ENCODE measurements at places on chromosomes 6 and 20.

DNA sequence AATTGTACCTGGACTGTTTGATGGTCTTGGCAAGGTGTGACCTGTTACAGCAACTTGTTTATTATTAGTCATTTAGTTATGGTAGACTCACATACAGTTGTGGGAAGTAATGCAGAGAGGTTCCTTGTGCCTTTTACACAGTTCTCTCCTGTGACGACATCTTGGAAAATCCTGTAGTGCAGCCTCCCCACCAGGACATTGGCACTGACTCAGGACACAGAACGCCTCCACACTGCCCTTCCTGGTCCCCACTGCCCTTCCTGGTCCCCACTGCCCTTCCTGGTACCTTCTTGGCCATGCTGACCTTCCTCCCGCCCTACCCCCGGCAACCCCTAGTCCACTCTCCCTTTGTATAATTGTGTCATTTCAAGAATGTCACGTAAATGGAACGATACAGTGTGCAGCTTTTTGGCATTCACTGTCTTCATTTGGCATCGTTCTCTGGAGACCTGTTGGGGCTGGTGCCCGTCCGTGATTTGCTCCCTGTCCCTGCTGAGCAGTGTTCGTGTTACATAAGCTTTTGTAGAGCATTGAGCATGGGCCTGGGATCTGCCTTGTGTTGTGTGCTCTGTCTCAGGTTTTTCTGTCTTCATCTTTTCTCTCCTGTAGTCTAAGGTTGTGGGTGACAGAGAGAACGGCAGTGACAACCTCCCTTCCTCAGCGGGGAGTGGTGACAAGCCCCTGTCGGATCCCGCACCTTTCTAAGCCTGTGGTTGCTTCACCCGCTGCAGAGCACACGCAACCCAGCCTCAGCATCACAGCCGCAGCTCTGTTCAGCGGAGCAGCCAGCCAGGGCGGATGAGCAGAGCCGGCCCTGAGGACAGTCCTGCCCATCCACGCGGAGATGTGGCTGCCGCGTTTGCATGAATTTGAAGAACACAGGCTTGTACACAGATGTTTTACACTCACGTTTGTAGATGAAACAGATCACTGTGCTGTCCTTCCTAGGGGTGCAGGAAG, 5.4 kb upstream of the DNAJC5 start:
- no peak for DNase-seq

- DNase-seq: no peak
Measured at GRCh38 chr6:125930765-125931418, 25.7 kb upstream of the HINT3 start.

DNA sequence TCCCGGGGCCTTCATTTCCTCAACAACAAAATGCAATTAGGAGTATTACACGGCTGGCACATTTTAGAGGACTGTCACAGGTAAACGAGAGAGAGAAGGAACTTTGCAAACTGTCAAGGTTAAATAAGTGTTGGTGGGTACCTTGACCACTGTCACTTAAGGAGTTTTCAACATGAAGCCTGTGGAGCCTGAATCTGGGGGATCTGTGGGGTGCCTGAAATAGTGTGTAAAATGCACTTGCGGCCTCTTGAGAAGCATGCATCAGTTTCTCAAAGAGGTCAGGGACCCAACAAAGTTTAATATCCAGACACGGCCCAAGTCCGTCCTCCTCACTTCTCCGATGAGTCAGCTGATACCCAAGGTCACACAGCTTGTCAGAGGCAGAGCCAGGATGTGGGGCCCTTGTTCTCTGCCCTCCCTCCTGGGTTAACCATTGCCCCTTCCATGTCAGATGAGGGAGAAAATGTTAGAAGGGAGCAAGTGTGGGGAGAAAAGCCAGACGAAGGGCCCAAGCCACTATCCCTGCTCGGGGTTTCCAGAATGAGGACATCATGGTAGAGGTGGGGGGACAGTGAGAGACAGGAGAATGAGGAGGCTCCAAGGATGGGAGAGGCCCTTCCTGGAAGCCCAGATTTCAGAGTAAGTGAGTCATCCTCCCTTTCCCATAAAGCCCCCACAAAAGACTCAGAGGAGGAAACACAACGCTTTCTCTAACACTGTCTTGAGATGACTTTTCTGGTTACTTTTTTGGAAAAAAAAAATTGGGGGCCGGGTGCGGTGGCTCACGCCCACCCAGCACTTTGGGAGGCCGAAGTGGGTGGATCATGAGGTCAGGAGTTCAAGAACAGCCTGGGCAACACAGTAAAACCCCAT, 42.2 kb downstream of the C6orf132 start:
- DNase-seq: no peak

GRCh38 chr20:37389241-37389747, 43.4 kb downstream of the SRC start:
- DNase-seq: no peak

DNA sequence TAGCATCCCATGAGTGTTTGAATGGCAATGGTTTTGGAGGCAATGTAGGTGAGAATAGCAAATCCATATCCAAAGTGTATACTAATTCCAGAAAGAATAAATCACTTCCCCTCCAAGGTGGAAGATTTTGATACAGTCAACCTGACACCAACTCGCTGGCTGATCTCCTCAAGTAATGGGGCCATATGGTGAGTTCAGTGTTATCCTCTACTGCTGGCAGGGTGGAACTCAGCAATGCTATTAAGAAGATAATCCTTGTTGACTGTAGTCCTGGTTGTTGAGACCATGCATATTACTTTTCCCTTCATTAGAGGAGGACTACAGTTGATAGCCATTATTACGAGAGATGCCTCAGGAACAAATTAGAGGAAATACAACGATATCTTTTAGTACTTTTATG, 17.8 kb upstream of the HLA-DQB1 start:
- no peak for DNase-seq

GRCh38 chr6:82183642-82184282, 63.8 kb downstream of the IBTK start:
- DNase-seq: no peak

- DNase-seq: no peak
Measured at GRCh38 chr6:168244961-168245551, 74.5 kb downstream of the DACT2 start.

GRCh38 chr6:136987526-136987925, 57.2 kb downstream of the IL20RA start:
- DNase-seq: no peak

- DNase-seq: no peak
Measured at GRCh38 chr6:163708466-163708865, 293.9 kb downstream of the QKI start.

Data from NCI-H1930 (cell line).